ENCODE measurements at places on chromosomes 7 and 10.

GRCh38 chr10:105434970-105435369 is 793.9 kb downstream of the SORCS3 start:
- DNase-seq: no peak

- DNase-seq: no peak
Measured at GRCh38 chr7:82079527-82079926, 309.7 kb upstream of the HGF start.

DNA sequence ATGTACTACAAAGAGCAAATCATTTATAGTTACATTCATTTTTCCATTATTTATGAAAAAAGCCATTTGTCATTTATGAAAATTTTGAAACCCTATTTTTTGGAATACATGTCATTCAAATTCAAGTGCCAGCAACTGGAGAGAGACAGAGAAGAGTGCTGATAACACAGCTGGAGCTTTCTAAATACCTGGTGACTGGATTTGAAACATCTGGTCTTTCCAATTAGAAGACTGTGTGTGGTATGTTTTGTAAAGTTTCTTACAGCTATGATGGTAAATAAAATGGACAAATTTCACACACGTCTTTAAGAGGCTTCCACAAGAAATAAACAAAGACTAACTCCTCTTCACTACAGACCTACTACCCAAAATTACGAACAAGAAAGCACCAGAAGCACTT is 56.8 kb downstream of the CHCHD3 start:
- DNase-seq: no peak

DNA sequence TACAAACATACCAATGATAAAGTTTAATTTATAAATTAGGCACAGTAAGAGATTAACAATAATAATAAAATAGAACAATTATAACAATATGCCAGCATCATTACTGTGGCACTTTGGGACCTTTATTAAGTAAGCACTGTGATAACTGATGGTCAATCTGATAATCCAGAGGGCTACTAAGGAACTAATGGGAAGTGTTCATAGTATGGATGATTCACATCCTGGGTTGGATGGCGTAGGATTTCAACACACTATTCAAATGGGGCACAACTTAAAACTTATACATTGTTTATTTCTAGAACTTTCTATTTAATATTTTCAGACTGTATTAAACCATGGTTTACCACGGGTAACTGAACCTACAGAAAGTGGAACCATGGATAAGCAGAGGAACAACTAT is 90.8 kb downstream of the KIF20B start:
- no peak for DNase-seq

DNA sequence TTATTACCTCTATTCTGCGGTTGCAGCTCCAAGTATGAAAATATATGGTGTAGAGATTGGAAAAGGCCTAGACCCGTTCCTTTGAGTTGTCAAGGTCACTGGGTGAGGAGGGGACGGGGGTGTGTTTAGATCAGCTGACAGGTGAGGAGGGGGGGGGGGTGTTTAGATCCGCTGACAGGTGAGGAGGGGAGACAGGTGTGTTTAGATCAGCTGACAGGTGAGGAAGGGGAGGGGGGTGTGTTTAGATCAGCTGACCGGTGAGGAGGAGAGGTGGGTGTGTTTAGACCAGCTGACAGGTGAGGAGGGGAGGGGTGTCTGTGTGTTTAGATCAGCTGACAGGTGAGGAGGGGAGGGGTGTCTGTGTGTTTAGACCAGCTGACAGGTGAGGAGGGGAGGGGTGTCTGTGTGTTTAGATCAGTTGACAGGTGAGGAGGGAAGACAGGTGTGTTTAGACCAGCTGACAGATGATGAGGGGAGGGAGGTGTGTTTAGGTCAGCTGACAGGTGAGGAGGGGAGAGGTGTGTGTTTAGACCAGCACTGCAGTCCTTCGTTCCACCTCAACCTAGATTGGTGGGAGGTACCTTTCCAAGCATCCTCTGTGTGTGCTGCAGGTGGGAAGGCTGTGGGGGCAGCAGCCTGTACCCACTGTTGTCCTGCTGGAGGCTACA is 655.0 kb upstream of the ADARB2 start:
- DNase-seq: no peak

- DNase-seq: no peak
Measured at GRCh38 chr7:32539366-32539765, 44.1 kb downstream of the AVL9 start.

- DNase-seq: no peak
Measured at GRCh38 chr7:42389697-42390096, 152.7 kb upstream of the GLI3 start.

GRCh38 chr10:132347211-132347930 is 15.4 kb downstream of the LRRC27 start:
- DNase-seq: no peak

GRCh38 chr7:79740076-79740475 is 286.6 kb upstream of the MAGI2 start:
- no peak for DNase-seq

- no peak for DNase-seq
Measured at GRCh38 chr7:71896535-71896934, 515.6 kb downstream of the CALN1 start.

- DNase-seq: no peak
Measured at GRCh38 chr7:85289279-85289678, 102.4 kb upstream of the SEMA3D start.

Measured in activated CD4-positive, alpha-beta T cell treated with anti-CD3 and anti-CD28 coated beads, Interleukin-2, Interleukin-6, amounts not matched to agents 100 ng/mL and 50 ng/mL, durations not matched to agents 16 hours and 8 hours (primary cell).